ENCODE measurements at places on chromosomes 12 and 14. TPM values are rescaled to one million over a fixed set of nuclear protein-coding genes. Genes with fewer than 3 reads are reported as not detected.

Gene TIGAR
- total RNA-seq = 9.8 TPM

Gene NYNRIN
- under 0.01 TPM for total RNA-seq

Gene CCDC197
- not detected for total RNA-seq

Gene TSPAN19
- not detected for total RNA-seq

Gene AICDA
- total RNA-seq = not detected

Gene LTB4R2
- total RNA-seq = 12.6 TPM

Gene FBLN5
- 0.63 TPM for total RNA-seq

Gene KRT73
- total RNA-seq = 21.4 TPM

Gene AKAP6
- total RNA-seq = 5.6 TPM

Gene LIN7A
- total RNA-seq = 6.1 TPM

Gene TESPA1
- 113 TPM for total RNA-seq

Gene ITPK1
- 35.9 TPM for total RNA-seq

Gene LHX5
- not detected for total RNA-seq

Gene OTX2
- not detected for total RNA-seq

Gene TBK1
- total RNA-seq = 48.5 TPM

Gene KRT2
- 0.94 TPM for total RNA-seq

Gene TC2N
- total RNA-seq = 133 TPM

Gene TAS2R50
- 0.31 TPM for total RNA-seq

Gene CMA1
- not detected for total RNA-seq

Gene B4GALNT3
- 0.10 TPM for total RNA-seq

Gene CCDC38
- total RNA-seq = not detected

Gene SIX4
- 0.10 TPM for total RNA-seq

Gene PAWR
- 8.7 TPM for total RNA-seq

Gene BORCS5
- total RNA-seq = 15.2 TPM

Gene NGB
- total RNA-seq = not detected

Gene ACSM4
- not detected for total RNA-seq

Gene FOXG1
- total RNA-seq = not detected

Gene GPR135
- 0.63 TPM for total RNA-seq

Gene CHGA
- not detected for total RNA-seq

Gene NPFF
- not detected for total RNA-seq

Gene CLEC7A
- 177 TPM for total RNA-seq

Gene HOXC11
- not detected for total RNA-seq

Gene PLEKHD1
- 0.31 TPM for total RNA-seq

Gene LRTM2
- 0.10 TPM for total RNA-seq

Gene PLEK2
- 3.9 TPM for total RNA-seq

Gene STYK1
- 0.10 TPM for total RNA-seq

Gene AMN
- 0.84 TPM for total RNA-seq

Gene MAP4K5
- total RNA-seq = 53.0 TPM

Gene PRICKLE1
- 1.9 TPM for total RNA-seq

Gene LRIG3
- not detected for total RNA-seq

Gene C12orf57
- 274 TPM for total RNA-seq

Gene NXPH4
- not detected for total RNA-seq

Gene ALKBH2
- total RNA-seq = 6.8 TPM

Gene USP44
- total RNA-seq = 6.3 TPM

Gene TRHDE
- 0.21 TPM for total RNA-seq

Gene KLRB1
- total RNA-seq = 45.7 TPM

Gene VRTN
- not detected for total RNA-seq

Gene GPRC5D
- total RNA-seq = 0.31 TPM

Gene ANAPC7
- total RNA-seq = 16.2 TPM

Gene CBLN3
- 0.84 TPM for total RNA-seq

Gene NOS1
- not detected for total RNA-seq

Gene CLBA1
- total RNA-seq = 0.94 TPM

Measured in mononuclear cell (primary cell).